KBM-7 (cell line): ENCODE measurements at places on chromosomes 2 and 18.

GRCh38 chr2:10008809-10009176, 34.6 kb upstream of the KLF11 start:
- DNase-seq = no peak

DNA sequence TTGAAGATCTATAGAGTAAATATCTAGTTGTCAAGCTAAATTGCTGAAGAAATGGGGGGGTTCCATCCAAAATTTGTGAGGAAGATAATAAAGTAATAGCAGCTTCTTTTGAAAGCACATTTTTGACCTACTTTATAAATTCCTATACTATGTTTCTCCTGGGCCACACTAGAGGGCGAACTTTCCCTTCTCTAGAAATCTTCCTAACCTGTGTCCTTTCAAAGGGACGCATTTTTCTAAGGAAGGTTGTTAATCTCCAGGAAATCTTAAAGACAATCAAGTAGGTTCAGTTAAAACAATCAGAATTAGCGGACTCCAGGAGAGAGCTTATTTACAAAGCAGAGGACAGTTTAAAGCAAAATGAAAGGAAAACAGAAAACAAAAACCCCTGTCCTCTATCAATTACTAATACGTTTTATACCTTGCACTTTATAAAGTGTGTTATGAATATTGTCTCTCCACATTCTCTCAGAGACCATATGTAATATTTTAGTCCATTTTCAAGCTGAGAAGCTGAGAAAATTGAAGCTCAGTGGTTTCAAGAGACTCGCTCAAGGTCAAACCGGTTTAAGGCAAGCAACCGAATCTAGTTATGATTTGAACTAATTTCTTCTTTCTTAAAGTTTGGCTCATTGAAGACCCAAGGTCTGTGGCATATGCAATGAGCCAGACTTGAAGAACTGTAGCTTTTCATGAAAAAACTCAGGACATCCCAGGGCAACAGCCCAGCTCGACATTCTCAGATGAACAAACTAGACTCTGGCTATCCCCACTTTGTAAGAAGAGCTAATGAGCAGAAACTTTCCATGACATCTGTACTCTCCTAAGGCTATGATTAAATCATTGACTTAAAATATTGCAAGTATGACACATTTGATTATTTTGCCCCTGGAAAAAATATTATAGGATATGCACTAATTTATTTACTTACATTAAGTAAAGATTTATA, 273.6 kb downstream of the PAX3 start:
- DNase-seq = peak; percentile 19

DNA sequence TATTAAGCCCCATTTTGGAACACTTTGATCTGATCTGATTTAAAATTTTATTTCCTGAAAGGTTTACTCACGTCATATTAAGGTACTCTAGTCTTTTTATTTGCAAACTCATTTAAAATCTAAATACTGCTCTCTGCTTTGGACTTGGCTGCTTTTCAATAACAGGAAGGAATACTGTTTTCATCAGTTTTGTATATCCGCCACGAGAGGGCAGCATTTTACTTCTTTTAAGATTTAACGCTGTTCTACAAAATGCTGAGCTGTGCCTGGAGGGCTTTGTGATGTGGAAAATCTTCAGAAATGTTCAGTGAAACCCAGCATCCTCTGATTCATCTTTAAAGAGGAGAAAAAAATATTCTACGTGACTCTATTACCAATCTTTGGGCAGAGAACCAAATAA, 37.5 kb upstream of the SLC38A11 start:
- peak; percentile 50 for DNase-seq

DNA sequence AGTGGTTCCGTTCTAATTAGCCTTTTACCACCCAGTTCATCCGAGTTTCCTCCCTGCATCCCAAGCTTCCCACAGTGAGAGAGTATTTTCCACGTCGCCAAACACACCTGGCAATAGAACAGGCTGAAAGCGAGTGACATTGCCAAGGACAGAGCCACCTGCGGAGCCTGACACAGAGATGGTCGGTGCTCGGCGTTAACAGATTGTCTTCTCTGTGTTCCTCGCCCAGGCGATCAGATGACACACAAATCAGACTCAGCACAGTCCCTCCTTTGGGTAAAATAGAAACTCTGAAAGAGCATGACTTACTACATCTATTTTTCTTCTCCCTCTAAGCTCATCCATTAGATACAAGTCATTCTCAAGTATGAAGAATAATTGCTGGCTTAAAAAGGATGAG, 107.7 kb downstream of the CD226 start:
- no peak for DNase-seq

- no peak for DNase-seq
These were observed 701.1 kb upstream of the KLHL29 start for GRCh38 chr2:22683914-22684313.

DNA sequence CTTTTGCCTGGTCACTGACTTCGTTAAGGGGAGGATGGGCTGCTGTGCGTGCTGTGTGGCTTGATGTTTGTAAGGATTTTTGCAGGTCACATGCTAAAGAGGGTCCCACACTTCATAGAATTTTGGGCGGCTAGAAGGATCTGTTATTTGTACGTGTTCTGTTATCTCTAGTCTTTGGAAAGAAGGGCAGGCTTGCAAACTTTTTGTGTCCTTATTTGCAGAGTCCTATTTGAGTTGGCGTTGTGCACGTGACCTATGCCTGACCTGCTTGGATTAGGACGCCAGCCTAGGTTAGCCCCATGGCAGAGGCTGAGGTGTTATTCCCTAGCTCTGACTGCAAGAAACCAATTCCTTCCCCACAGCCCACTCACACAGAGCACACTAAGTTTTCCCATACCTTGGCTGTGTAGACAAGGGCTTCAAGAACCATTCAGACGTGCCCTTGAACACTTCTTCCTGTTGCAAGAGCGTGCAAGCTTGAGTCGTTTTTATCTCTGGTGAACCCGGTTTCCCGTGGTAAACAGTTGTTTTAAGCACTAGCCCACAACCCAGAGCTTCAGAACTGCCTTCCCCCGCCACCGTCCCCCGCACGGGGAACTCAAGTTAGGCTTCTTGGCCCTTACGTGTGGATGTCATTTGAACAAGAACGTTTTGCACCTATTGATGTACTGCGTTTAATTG, 94.6 kb downstream of the LDLRAD4 start:
- DNase-seq = peak; percentile 50

DNA sequence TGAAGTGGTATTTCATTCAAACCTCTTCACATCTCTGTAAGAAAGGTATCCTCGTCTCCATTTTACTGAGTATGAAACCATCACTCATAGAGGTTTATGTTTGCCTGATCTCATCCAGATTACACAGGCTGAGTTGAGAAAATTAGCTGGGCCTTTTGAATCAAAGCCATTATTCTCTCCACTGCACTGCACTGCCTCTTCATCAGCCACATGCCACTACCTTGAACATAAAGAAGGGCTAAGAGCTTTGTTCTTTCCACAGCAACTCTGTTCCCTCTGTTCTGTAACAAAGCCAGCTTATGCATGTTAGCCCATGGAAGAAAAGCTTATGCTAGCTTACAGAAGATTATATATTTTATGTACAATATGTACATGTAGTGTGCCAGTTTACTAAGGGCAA, 362.6 kb upstream of the DLGAP1 start:
- no peak for DNase-seq

- no peak for DNase-seq
These were observed 21.8 kb upstream of the RGPD4 start for GRCh38 chr2:107804608-107805498.

GRCh38 chr2:198499539-198499938, 695.1 kb downstream of the PLCL1 start:
- DNase-seq = peak; percentile 15
